GM03348 (cell line): ENCODE measurements at places on chromosomes 11 and 22.
A peak's percentile ranks its signal among the peaks of the same experiment; 100 is the strongest.

DNA sequence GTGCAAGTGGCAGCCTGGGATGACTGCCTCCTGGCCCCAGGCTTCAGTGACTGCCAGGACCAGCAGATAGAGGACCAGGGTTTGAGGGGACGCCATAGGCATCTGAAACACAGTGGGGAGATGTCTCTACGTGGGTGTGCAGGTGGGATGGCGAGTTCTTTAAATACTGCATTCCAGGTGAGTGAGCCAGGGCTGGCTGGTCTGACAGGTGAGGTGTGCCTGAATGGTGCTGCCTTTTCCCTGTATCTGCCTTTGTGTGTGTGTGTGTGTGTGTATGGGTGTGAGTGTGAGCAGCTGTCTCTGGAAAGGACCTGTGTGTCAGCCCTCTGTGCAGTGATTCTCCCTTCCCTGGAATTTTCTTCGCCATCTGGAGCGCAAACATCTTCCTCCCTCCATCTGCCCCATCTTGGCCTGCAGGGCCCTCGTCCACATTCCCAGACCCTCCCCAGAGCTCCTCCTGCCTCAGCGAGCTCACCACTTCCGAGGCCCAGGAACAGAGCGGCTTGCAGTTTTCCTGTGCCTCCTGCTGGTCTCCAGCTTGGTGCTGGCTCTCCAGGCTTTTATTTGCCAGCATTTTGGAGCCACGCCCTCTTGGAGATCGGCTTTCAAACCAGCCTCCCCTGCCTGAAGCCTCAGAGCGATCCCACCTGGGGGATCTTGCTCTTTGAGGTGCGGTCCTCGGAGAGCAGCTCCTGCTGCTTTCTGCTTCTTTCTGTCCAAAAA is at the start of gene GPHA2:
Gene GPHA2 (minus strand): TSS at position 535 of the 723 bp plus-strand sequence. CDS start 433 bp downstream, at position 102.
- peak; percentile 41 for DNase-seq

GRCh38 chr11:59954219-59954847 is 9.5 kb upstream of the OOSP4A start:
- DNase-seq: no peak

- DNase-seq: peak; percentile 1
Observed at GRCh38 chr11:23570828-23571227, 710.6 kb upstream of the CCDC179 start.

- DNase-seq: no peak
Observed at GRCh38 chr11:128289048-128289447, 298.3 kb downstream of the ETS1 start.

DNA sequence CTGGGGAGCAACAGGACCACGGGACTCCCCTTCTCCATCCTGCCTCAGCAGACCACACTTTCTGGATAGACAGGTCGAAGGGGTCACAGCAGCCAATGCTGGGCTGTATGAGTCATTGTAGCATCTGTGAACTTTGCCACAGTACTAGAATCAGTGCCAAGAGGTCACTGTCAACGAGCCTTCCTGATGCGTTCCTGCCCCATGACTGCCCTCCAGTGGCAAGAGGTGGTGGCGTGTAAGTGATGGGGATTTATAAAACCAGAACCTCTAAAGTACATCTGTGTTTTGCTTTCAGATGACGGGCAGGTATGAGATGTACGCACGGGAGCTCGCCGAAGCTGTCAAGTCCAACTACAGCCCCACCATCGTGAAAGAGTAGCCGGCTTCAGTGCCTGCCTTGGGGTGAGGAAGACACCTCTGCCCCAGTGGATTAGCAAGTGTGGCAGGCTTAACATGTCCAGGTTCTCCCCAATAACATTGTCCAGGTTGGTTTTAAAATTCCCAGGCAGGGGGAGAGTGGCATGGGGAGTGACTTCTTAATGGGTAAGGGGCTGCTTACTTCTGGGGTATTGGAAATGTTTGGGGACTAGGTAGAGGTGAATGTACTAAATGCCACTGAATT is 29.4 kb downstream of the GUCD1 start:
- peak; percentile 84 for DNase-seq

DNA sequence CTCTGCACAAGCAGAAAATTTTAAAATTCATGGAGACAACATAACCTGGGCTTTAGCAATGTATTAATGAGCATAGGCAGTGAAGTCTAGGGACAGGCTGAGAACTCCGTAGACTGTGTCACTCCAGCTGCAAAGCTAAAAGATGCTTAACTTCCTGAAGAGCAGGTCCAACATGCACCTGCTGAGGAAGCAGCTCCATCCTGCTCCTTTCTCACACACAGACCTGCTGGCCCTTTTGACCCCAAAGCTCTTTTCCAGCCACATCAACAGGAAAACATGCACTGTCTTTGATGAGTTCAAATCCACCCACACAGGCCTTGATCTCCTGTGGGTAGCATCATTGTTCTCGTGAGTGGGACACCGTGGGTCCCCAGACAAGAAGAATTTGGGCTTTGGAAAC is 36.0 kb downstream of the SYN3 start:
- no peak for DNase-seq

GRCh38 chr11:16587670-16588069 is 150.8 kb upstream of the C11orf58 start:
- DNase-seq: no peak

DNA sequence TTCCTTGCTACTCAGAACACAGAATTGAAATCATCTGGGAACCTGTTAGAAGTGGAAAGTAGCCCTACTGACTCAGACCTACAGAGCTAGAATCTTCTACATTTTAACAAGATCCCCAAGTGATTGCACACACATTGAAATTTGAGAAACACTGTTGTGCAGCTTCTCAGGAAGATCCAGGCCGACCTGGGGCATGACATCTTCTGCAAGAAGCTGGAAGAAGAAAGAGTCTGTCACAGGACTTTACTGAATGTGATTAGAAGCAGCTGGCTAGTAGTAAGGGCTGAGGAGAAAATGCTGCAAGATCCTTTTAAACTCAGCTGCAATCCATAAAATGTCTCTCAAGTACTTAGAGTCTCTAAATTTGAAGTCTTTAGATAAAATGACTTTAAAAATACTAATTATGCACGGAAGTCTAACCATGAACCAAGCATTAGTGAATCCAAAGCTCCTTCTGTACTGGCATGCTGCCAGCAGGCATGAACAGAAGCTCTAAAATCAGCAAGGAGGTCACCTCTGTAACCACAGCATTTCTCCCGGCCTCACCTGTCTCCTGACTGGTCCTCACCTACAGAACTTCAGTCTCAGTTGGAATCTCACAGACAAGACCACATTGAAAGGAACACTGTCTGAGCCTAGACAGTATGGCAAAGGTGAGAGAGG is 85.0 kb downstream of the SERGEF start:
- peak; percentile 35 for DNase-seq

- DNase-seq: peak; percentile 87
Observed at GRCh38 chr22:30324014-30324730, 2.6 kb downstream of the TBC1D10A start.

DNA sequence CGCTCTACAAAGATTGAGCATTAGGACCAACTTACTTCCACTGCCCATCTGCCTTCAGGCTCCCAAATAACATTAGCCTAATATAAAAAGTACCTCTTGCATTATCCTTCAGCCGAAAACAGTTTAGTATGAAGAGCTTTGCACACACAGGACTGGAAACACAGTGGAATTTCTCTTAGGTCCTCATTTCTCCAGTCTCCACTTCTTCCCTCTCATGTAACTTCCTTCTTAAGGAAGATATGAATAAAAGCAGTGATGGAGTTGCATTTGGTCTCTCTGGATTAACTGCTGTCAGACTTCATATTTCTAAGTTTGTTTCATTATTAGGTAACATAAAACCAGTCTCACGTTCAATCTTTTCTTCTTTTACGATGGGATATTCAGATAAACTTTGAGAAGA is 5.6 kb upstream of the MPEG1 start:
- DNase-seq: no peak

DNA sequence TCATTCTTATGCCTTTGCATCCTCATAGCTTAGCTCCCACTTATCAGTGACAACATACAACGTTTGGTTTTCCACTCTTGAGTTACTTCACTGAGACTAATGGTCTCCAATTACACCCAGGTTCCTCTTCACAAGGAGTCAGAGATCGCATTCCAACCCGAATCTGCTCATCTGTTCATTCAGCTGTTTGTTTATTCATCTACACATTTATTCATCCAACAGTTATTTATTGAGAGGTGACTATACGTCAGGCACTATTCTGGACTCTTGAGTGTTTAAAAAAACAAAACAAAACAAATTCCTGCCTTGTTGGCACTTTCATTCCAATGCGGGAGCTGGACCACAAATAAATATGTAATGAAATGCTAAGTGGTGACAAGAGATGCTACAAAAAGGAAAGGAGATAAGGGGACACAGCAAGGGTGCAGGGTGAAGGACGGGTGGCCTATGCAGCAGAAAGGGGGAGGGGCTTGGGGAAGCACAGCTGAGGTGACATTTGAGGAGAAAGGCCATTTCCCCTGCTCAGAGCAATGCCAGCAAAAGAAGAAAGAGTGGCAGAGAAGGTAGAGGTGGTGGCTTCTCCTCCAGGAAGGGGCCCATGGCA is 393.8 kb upstream of the SYN3 start:
- DNase-seq: no peak

- peak; percentile 64 for DNase-seq
Observed at GRCh38 chr11:95154514-95154913, 64.9 kb downstream of the ENDOD1 start.

DNA sequence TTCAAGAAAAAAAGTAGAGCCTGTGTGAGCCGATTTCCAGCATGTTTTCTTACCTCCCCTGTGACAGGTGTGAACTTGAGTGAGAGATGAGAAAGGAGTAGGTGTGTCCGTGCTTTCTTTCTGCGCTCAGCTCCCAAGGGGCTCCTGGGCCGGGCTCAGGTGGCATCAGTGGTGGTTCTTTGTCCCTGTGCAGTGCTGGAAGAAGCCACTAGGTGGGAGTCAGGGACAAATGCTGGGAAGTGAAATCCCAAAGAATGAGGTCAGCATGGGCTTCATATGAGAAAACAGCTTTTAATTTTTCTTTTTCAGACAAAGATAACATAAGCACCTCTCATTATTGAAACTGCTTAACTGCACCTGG is 57.8 kb downstream of the PPFIBP2 start:
- DNase-seq: peak; percentile 84

DNA sequence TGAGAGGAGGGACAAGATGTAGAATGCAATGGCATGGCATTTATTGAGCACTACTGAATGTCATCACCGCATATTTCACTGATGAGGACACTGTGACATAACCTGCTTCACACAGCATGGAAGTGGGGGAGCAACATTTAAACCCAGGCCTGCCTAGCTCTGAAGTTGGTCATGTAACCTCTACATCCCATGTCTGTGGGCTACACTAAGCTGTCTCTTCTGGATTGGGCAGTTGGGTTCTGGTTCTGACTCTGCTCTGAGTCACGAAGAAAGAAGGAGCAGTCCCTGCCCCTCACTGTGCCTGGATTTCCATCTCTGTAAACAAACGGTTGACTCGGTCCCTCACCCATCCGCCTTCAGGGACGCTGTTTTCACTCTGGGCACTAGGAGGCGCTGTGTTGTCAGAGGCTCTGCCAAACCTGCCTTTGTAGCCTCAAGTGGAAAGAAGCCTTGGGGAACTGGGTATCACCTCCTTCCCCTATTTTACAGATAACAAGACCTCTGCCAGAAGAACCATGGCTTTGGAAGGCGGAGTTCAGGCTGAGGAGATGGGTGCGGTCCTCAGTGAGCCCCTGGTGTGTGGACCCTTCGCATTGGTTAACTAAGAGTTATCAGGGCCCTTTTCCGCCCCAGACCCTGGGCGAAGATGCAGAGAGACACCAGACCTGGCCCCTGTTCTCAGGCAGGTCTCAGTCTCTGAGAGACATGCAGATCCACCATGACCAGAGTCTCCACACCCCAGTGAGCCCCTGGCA is 12.7 kb upstream of the ARHGEF17 start:
- DNase-seq: peak; percentile 86

GRCh38 chr11:109075976-109076375 is 346.0 kb upstream of the C11orf87 start:
- peak; percentile 18 for DNase-seq

DNA sequence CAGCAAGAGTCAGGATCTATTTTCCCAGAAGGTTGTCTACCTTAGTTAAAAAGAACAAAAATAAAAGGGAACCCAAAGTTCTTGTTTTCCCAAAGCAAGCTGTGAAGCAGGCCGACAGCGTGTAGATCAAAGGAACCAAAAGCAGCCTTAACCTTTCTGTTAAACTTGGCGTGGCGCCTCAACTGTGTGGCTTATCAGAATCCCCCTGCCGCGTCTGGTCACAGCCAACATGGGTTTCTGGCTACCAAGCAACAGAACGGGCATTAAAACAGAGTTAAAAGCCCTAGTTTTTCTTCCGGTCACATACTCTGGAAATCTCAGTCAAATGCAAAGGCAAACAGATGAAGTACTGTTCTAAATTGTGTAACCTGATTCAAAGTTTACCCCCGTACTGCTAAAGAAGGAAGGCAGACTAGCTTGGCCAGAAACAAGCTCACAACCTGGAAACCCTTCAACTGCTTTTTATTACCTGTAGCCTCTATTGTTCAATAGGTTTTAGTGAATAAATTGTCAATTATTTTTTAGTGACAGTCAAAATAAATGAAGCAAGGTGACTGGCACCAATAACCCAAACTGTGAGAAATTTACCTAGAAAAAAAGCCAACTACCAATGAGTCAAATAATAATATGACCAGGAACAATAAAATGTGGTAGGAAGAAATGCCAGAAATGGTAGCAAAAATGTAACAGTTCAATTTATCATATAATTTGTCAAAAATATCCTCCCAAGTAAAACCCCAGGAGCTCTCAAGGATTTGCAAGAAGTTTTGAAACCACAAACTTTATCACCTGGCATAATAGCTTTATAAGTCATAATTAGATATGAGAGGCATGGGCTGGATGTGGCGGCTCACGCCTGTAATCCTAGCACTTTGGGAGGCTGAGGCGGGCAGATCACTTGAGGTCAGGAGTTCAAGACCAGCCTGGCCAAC is 21.4 kb downstream of the CHKA start:
- no peak for DNase-seq

DNA sequence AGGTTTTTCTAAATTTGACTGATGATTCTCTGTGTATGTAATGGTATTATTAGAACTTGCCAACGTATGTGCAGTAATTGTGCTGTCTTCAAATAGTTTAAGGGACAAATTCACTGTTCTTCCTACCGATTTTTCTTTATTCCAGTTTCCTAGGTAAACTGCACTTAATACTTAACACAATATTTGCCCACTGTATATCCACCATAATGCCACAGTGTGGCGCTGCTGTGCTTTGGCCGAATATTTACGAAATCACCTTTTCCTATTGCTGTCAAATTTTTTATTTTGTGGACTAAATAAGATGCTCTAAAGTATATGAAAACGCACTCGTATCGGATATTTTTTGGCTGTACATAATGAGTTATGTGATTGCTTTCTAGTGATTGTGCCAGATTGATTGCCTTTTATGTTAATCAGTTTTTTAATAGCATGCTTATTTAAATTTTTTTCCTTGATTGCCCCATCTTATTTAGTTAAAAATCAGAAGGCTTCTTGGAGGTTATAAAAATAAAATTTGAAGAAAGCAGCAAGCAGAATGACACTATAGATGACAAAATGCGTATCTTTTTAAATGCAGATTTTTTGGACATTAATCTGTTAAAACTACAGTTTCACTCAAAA is 10.5 kb downstream of the AASDHPPT start:
- DNase-seq: no peak
